Muscle of arm (tissue), 14 donors: ENCODE measurements at places on chromosomes 5 and 9. TPM values are rescaled to one million over a fixed set of nuclear protein-coding genes. Genes with fewer than 3 reads are reported as not detected.
A peak's percentile ranks its signal among the peaks of the same experiment; 100 is the strongest.

DNA sequence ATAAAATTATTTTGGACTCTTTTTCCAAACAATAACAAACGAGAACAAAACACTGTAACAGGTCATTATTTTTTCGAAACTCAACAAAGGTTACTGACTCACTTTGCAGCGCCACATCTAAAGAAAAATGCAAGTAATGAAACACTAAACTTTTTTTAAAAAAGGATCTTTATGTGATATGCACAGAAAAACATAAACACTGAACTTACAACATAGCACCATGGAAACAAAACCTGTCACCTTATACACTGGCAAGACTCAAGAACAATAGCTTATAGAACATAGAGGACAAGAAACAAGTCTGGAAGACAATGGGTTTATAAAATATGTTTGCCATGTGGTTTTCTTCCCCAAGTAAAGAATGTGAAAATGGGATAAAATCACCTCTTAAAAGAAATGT is 85.2 kb downstream of the AUH start:
- no peak for DNase-seq

DNA sequence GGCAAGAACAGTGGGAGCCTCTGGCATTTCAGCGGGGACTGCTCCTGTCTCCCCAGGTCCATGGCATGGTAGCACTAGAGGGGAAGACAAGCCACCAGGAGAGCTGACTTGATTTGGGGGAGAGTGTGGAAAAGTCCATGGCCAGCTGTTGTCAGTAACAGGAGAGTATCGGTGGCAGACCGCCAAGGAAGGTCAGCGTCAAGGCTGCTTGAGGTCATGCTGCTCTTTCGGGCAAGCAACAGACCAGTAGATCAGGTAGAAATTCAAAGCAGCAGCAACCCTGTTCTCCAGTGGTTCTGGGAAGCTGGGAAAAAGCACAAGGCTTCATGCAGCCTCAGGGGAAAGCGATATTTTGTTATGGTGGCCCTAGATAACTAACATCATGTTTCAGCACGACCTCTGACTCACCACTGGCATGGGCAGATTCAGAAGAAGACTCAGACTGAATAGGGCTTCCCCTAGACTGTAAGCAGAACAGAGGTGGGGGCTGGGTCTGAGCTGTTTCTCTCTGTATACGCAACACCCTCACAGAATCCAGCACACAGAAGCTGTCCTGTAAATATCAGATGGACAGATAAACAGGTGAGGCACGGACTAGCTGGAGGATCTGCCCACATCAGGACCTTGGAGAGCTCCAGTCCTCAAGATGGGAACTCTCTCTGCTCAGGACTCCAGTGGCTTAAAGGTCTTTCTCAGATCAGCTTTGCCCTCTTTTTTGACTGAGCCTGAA is 35.2 kb upstream of the PLEKHG4B start:
- peak; percentile 48 for DNase-seq

DNA sequence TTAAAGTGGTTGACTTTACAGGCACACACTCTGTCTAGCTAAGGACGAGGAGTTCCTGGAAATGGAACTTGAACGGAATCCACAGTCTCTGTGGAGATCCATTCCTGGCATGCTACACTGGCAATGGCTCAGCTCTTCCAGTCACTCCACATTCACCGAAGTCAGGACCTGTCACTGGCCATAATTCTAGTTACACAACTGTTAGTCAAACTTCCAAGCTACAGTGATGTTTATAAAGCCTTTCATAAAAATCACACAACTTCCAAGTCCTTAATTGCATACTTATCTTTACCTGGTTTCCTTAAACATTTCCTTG is 15.7 kb downstream of the CDC14B start:
- DNase-seq, result peak; percentile 51

- DNase-seq, result no peak
Measured at GRCh38 chr5:1095990-1096363, 15.9 kb downstream of the SLC12A7 start.

Gene PTPN3
- polyA plus RNA-seq, result 2.7 TPM

DNA sequence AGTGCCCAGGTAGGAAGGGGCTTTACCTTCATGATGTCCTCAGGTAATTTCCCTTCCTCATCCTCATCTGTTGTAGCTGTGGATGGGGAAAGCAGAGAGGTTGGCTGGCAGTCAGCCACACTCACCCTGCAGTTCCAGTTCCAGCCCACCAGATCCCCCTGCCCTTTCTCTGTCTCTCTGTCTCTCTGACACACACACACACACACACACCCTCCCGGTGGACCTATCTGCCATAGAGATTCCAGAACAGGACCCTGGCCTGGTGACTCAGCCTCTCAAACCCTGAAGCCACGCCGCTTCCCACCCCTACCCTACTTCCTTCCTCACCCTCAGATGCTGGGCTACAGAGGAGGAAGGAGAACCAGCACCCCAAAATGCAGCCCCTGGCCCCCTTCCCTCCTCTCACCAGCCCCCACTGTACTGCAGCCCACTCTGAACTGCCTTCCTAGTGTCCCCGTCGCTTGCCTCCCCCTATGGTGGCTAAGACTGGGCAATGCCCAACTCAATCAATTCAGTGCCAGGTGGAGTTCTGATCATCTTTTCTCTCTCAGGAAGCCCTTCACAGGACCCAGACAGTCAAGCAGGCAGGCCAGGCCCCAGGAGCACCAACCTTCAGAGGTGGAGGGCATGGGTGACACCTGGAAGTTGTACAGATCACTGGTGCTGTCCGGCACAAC is 4.8 kb downstream of the IRF1 start:
- DNase-seq, result no peak

Gene RHOBTB3
- polyA plus RNA-seq, result 98.4 TPM

Gene SSBP2
- polyA plus RNA-seq, result 78.8 TPM

GRCh38 chr5:128579093-128579492 is 41.0 kb upstream of the FBN2 start:
- no peak for DNase-seq

GRCh38 chr9:128001151-128001778 is 20.5 kb upstream of the EEIG1 start:
- DNase-seq, result no peak

DNA sequence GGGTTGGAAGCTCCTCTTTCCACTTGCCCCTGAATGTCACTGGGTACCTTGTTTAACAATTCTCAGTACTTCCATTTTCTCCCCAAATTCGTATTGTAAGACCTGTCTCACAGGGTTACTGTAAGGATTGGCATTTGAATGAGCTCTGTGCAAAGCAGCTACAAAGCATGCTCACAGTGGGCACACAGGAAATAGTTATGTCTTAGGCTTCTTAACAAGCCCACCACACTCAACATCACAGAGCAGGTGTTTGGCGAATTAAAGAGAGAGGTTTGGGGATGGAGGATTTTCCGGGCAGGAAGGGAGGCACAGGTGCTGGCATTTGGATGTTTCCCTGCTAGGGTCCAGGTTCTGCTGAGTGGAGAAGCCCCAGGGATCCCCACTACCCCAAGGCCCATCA is 17.0 kb upstream of the LHFPL2 start:
- no peak for DNase-seq

DNA sequence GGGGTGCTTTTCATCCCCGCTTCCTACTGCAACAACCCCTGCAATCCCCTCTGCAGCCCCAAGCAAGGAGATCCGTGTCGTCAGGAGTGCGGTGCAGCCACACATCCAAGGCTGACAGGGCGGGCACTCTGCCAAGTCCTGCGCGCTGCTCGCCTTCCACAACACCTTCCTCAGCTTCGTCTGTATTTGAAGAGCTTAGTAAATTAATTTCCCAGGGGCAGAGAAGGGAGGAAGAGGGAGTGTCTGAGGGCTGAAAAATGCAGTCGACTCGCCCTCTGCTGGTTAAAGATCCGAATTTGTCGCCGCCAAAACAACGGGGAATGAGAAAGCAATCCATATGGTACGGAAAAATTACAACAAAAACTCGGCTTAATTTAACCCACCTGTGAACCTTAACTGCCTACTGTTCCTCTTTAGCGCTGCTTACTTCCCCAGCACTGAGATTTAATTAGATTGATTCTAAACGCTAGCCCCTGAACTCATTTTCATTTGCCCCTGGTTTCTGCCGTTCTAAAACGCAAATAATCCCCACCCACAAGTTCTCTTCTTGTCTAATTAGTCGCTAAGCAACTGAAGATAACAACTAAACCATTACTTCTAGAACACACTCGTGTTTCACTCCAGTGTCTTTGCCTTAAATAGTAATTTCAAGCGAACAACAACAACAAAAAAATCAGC is 10.9 kb upstream of the PCDHB1 start:
- DNase-seq, result no peak

DNA sequence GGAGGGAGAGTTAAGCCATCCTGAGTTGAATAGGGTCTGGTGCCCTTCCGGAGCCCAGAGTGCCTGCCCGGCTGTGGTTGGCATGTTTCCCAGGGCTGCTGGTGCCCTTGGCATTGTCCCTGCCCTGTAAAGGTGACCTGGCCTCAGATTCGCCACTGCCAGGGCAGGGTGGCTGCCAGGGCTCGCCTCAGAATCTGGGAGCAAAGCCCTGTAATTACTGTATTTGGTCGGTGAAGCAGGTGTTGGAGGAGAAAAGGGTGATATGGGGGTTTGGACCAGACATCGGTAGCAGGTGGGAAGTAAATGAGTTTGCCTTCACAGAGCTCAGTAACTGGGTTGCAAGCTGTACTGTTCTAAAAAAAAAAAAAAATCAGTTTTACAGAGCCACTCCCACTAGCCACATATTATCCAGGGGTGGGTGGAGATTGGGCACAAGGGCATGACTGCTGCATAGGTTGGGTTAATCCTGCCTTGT is 47.6 kb downstream of the RGS3 start:
- no peak for DNase-seq

- peak; percentile 80 for DNase-seq
Measured at GRCh38 chr5:68032216-68032762, 183.3 kb upstream of the PIK3R1 start.

GRCh38 chr9:95508968-95509850 is 7.6 kb downstream of the PTCH1 start:
- DNase-seq, result peak; percentile 93

DNA sequence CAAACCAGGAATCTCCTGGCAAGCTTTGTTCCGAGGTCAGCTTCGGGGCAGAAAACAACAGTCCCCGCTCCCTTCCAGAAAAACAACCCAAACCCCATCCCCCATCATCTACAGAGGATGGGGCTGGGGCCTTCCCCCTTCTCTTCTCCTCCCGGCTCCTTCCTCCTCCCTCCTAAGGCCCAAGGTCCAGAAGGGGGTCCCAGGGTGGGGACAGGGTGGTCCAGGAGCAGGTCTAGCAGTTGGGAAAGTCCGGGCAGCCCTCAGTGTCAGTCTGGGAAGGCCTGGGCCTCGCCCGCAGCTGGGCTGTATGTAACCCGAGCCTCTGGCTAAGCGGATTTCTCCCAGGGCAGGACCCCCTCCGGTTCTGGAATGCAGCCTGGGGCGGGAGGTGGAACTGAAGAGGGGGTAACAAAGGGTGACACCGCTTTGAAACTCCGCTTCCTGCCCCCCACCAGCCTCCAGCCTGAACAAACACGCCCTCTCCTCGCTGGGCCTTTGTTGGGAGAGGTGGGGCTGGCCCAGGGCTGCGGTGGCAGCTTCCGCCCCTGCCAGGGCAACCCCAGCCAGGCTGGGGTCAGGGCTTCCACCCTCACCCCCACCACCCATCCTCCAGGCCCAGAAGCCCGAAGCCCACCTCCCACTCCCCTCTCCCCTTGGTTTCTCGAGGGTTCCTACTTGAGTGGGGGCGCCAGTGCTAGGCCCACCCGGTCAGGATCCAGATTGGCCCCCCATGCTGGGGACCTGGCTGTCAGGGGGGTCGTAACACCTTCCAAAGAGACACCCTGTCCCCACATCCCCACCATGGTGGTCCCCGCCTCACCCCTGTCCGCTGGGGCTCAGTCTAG is 63.5 kb downstream of the C9orf50 start:
- DNase-seq, result no peak

DNA sequence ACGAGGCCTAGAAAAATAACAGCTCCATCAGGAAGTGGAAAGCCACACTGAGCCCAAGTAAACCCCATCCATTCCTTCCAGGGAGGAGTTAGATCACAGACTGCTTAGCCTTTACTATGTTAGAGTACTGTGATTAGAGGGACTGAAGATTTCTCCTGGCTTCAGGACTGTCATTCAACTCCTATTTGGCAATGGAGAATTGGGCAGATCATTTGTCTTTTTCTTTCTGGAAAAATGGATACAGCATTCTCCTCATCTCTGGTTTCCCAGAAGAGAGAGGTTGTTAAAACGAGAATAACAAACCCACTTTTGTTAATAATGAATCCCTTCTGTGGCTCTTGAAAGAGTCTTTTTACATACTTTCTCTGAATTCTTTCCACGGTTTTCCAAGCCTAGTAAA is 150.4 kb downstream of the GABRB2 start:
- DNase-seq, result peak; percentile 60

- no peak for DNase-seq
Measured at GRCh38 chr5:43010935-43011315, 29.2 kb downstream of the ANXA2R start.

DNA sequence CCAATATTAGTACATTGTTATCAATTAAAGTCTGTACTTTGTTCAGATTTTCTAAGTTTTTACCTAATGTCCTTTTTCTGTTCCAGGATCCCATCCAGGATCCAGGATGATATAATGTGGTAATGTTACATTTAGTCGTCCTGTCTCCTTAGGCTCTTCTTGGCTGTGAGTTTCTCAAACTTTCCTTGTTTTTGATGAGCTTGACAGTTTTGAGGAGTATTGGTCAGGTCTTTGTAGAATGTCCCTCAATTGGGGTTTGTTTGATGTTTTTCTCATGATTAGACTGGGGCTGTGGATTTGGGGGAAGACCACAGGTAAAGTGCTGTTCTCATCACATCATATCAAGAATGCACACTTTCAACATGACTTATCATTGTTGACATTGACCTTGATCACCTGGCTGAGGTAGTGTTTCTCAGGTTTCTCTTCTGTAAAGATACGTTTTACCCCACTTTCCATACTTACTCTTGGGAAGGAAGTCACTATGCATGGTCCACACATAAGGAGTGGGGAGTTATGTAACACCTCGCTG is 9.6 kb downstream of the NDFIP1 start:
- DNase-seq, result no peak

DNA sequence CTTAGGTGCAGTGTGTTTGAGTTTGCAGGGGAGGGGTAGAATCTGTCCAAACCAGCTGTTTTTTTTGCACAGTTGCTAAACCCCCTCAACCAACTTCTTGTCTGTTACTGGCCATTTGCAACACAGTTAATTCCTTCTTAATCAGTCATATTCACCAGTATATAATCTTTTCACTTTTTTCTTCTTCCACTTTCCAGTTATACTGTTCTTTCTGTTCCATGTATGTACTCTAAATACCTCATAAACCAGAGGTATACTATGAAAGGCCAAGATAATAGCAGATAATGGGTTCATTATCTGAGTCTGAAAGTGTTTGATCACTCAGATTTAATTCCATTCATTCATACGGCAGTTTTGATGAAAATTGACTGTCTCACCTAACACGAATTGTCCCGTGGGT is 11.1 kb downstream of the SMAD5 start:
- DNase-seq, result no peak

Gene MACIR
- 13.9 TPM for polyA plus RNA-seq

Gene GCNT1
- 4.3 TPM for polyA plus RNA-seq

Gene NOP16
- 28.8 TPM for polyA plus RNA-seq

GRCh38 chr9:36151316-36152210 is 15.0 kb downstream of the GLIPR2 start:
- no peak for DNase-seq

- no peak for DNase-seq
Measured at GRCh38 chr9:136342181-136343120, 15.1 kb downstream of the GPSM1 start.

GRCh38 chr5:176647030-176647842 is at the start of gene TSPAN17:
Gene TSPAN17 (plus strand): TSS chr5:176647484. CDS start chr5:176647616, 132 bp downstream.
- peak; percentile 99 for DNase-seq
